ENCODE measurements at places on chromosomes 5 and 9.

- no peak for DNase-seq
Observed at GRCh38 chr5:72597456-72597948, 90.3 kb upstream of the ZNF366 start.

DNA sequence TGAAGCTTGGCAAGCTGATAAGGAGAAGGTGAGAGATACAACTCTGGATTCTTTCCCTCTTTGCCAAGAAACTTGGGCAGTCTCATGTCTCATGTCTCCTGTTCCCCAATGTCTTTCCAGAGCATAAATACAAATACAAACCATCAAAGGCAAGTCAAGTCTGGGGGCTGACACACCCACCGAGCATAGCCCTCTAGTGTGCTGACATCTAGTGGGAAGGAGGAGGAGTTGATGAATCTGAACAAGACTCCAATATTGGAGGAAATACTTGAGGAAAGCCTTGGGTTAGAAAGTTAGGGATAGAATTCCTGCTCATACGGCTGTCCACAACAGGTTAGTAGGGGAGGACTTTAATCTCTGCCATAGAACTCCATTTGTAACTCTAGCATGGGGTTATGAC is 8.6 kb downstream of the MLANA start:
- no peak for DNase-seq

GRCh38 chr5:2514484-2514883 is 237.0 kb downstream of the IRX2 start:
- no peak for DNase-seq

- no peak for DNase-seq
Observed at GRCh38 chr5:9201011-9201410, 344.9 kb downstream of the SEMA5A start.

- no peak for DNase-seq
Observed at GRCh38 chr9:94703488-94704140, 22.9 kb upstream of the AOPEP start.

DNA sequence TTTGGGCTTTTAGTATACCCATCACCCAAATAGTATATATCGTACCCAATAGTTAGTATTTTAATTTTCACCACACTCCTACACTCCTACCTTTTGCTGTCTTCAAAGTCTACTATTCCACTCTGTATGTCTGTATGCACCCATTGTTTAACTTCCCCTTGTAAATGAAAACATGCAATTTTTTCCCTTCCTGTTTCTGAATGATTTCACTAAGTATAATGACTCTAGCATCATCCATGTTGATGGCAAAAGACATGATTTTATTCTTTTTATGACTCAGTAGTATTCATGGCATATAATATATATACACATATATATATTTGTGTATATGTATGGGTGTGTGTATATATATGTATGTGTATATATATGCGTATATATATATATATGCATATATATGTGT is 63.1 kb upstream of the FAM174A start:
- no peak for DNase-seq

- DNase-seq, result no peak
Observed at GRCh38 chr9:136401173-136401922, 1.4 kb upstream of the SNAPC4 start.

- DNase-seq, result no peak
Observed at GRCh38 chr5:3034449-3034848, 283.0 kb upstream of the IRX2 start.

DNA sequence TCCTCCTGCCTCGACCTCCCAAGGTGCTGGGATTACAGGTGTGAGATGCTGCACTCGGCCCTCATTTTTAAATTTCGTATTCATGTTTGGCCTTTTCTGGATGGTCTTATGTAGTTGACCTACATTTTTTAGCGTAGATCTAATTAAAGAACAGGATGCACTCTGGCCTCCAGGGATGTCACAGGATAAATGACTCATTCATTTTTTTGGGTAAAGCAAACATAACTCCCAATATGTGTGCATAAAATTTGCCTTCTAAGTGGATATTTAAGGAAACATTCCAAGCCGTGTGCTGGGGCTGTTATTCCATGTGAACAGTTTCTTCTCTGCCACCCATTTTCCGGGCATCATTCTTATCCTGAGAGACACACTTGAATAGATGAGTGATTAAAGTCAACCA is 501.6 kb downstream of the IRX1 start:
- DNase-seq, result no peak

- DNase-seq, result peak; percentile 58
Observed at GRCh38 chr5:52787600-52788504, at the start of the genes ITGA1 and PELO. Gene ITGA1 (plus strand): TSS chr5:52787916. CDS start chr5:52788354, 438 bp downstream. Gene PELO (plus strand): TSS chr5:52787916. CDS start chr5:52800395, 12,479 bp downstream.

DNA sequence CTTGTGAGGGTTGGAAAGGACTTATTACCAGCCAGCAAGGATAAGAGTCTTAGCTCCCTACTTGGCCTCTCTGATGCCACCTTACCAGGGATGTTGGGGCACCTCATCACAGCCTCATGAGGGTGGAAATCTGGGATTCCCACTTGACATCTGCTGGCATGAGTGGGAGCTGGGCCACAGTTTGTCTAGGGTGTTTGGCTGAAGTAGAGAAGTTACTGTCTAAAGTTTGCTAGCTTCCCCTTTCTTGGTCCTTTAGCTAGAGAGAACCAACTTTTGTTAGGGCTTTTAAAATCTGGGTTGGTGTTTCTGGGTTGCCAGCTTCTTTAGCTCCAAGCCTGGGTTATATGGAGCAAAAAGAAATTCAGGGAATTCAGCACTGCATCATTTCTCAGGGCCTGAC is 57.5 kb upstream of the GNA14 start:
- no peak for DNase-seq

DNA sequence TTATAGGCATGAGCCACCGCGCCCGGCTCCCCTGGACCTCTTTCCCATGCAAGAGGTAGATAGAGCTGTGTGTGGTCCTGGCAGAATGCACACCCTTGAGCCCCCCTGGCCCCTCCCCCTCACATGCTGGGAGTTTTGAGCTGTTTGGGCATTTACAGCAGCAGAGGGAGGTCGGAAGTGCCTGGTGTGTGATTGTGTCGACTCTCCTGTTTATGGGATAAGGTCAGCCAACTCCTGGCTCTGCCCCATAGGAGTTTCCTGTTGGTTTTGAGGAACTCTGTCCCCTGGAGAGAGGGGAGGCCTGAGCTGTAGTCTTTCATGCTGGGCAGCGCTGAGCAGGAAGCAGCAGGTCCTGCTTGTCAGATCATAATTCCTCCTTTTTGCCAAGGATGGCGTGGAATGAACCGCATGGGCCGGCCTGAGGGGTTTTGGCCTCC is 6.0 kb downstream of the LRRC8A start:
- DNase-seq, result no peak

DNA sequence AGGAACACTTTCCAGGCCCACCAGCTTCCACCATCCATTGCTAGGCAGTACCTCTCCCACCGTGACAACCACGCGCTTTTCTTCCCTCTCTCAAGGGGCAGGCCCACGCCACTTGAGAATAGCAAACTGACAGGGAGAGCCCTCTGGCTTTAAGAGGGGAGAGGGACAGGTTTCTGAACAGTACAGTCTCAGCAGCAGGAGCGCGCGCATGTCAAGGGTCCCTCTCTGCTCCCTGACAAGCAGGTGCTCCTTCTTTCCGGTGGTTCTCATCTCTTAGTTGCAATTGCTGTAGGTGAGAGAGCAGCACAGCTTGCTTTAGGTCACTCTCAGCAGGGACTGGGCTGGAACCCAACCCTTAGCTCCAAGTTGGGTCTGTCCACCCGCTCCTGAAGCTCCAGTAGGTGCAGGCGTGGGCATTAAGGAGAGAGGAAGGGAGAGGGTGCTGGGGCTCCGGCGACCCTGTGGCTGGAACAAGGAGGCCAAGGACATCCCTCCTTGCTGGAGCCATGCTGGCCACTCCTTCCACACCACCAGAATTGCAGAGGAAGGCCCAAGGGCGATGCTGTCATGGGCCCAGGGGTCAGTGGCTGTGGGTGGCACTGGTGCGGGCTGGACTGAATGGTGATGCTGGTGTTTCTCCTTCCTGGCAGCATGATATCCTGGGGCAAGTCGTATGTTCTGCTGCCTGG is 9.0 kb upstream of the PHF2 start:
- peak; percentile 54 for DNase-seq

- no peak for DNase-seq
Observed at GRCh38 chr5:14998491-14998890, 126.9 kb upstream of the ANKH start.

DNA sequence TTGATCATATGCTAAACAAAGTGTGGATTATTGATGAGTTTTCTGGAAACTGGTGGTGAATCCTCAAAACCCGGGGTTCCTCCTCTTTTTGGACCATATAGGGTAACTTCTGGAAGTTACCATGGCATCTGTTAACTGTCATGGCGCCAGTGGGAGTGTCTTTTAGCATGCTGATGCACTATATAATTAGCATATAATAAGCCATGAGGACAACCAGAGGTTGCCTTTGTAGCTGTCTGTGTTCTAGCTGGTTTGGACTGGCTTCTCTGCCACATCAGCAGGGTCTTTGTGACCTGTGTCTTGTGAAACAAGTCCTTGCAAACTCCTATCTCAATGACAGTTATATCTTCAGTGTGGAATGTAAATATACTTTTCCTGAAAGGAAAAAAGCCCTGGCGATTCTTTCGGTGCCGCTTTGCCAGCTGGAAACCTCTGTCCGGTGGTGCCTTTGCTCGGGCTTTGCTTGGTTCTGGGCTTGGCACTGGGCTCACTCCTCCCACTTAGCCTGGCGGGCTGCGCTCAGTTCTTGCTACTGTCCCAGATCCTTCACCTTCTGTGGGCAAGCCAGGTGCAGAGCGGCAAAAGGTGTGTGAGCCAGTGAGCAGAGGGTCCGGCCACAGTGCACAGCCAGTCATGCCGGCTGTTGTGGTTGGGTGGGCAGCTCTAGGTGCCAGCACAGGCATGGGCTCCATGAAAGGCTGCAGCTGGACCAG is 20.4 kb downstream of the NXNL2 start:
- no peak for DNase-seq

DNA sequence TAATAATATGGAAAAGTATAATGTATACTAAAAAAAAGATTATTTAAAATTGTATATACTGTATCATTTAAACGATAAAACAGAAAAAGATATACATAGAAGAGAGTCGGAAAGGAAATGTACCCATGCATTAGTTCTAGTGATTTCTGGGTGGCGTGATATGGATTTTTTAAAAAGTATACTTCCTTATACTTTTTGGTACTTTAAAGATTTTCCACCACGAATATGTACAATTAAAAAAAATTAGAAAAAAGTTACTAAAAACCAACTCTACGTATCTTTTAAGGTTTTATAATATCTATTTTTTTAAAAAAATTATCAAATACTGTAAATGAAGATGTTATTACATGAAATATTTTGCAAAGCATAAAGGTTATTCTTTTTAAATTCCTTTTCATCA is 12.3 kb downstream of the PHF19 start:
- DNase-seq, result no peak

DNA sequence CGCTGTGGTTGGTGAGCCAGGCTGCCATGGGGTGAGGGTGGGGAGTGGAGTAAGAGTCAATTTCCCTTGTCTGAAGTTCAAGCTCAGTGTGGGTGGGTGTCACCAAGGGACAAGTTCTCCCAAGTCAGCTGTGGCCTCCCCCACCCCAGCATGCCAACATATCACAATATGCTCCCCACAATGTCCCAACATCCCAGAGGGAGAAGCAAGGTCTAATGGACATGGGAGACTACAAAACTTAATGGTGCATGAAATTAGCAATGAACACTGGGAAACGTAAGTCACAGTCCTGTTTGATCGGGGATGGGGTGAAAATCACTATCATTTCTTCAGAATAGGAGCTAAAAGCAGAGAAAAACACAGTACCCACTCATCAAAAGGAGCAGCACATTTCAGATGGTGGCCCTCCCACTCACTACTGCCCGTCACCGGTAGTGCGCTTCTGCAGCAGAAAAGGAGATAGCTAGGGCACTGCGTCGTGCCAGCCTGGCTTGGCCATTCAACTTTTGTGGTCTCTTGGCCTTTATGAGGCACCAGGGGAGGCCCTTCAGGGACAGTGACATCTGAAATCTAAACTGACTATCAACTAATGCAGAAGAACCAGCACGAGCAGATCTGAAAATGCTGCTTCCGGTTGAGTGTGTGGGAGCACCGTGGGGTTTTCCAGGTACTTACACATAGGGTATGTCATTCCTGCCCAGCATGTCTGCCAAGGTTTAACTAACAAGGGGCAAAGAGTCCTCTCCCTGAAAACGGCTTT is 20.5 kb upstream of the NDFIP1 start:
- DNase-seq, result no peak

DNA sequence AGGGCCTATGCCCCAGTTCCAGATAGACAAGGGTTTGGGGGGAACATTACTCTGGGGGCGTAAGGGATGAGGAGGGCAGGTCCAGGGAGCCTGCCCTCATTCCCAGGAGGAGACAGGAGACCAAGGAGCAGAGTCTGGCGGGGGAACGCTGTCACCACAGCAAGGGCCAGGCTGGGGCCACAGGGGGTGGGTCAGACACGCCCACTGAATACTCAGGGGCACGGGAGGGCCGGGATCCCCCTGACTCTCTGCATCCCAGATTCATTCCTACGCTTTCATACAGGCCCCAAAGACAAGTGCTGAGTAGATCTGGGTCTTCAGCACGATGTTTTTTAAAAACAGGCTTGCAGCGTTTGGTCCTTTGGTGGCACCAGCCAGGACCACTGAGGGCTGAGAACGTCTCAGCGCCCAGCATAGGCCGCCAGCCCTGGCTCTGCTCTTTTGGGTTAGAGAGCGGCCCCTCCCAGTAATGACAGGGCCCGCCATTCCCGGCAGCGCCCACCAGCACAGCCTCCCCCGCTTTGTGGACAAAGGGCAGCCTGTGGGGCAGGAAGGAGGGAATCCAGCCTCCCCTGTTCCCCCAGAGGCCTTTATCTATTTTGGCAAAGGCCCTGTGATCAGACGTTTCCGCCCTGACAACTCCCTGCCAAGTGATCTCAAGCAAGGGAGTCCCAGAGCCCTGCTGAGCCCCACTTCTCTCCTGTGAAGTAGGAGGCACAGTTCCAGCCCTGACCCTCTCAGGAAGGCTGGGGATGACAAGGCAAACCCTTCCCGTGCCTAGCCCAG is 24.9 kb downstream of the NEK6 start:
- no peak for DNase-seq

GRCh38 chr5:41735213-41735612 is 135.0 kb downstream of the OXCT1 start:
- DNase-seq, result no peak
